Nasal cavity respiratory epithelium epithelial cell of viscerocranial mucosa (primary cell): ENCODE measurements at places on chromosomes 4 and X. TPM values are rescaled to one million over a fixed set of nuclear protein-coding genes. Genes with fewer than 3 reads are reported as not detected.

The CSAG1 gene
- not detected in 2 replicates for total RNA-seq

The MAGEA3 gene
- not detected in 2 replicates for total RNA-seq

The SLC26A1 gene
- under 0.01 and 0.07 TPM in 2 replicates for total RNA-seq

The MAGEE2 gene
- total RNA-seq: not detected in 2 replicates

The IL2 gene
- total RNA-seq: not detected in 2 replicates

The SSX4B gene
- total RNA-seq: not detected in 2 replicates

The FABP2 gene
- total RNA-seq: not detected in 2 replicates

The FMR1NB gene
- total RNA-seq: not detected in 2 replicates

The MSANTD1 gene
- 0.34 and 0.78 TPM in 2 replicates for total RNA-seq

The PI4K2B gene
- total RNA-seq: 15.2 and 15.4 TPM in 2 replicates

The ETDA gene
- not detected in 2 replicates for total RNA-seq

The TBCK gene
- 18.8 and 45.3 TPM in 2 replicates for total RNA-seq

The VSIG4 gene
- total RNA-seq: not detected in 2 replicates

The NEUROG2 gene
- total RNA-seq: not detected in 2 replicates
